ENCODE measurements at places on chromosomes 2 and 18. TPM values are rescaled to one million over a fixed set of nuclear protein-coding genes. Genes with fewer than 3 reads are reported as not detected.

The TWIST2 gene
- total RNA-seq = 10.3 TPM

The ZNF892 gene
- 12.1 TPM for total RNA-seq

DNA sequence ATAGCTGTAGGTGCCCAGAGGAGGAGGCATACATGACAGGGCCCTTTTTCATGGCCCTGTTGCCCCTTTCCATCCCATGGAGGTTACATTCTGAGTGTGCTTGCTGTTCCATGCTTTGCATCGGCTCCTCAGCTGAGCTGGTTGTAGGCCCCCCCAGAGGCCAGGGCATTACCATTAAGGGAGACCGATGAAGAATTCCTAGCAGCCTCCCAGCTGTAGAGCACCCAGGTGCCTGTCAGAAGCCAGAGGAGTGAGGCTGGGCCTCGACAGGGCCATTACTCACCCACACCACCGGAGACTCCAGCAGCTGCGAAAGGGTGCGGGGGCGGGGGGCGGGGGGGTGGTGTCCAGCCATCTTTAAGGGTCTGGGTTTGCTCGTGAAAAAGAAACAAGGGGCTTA is 72.2 kb downstream of the GALNT14 start:
- H3K4me1 ChIP-seq = no peaks in the 10 kb centered on the region
- H3K4me3 ChIP-seq = no peak overlapping the region
- no peaks in the 10 kb centered on the region for H3K36me3 ChIP-seq
- no peak for DNase-seq

The TMEM178A gene
- 5.7 TPM for total RNA-seq

- H3K36me3 ChIP-seq = no peaks in the 10 kb centered on the region
- no peaks in the 10 kb centered on the region for H3K4me1 ChIP-seq
- no peak overlapping the region for H3K27ac ChIP-seq
- no peak for DNase-seq
- H3K4me3 ChIP-seq = no peak overlapping the region
Measured at GRCh38 chr2:207983641-207984042, 41.7 kb downstream of the PLEKHM3 start.
